ENCODE measurements at places on chromosomes 2 and 18.

GRCh38 chr18:44977856-44978255 lies 297.2 kb downstream of the SETBP1 start:
- no peak for DNase-seq

- no peak for DNase-seq
Observed at GRCh38 chr2:100518801-100519200, 44.0 kb upstream of the PDCL3 start.

DNA sequence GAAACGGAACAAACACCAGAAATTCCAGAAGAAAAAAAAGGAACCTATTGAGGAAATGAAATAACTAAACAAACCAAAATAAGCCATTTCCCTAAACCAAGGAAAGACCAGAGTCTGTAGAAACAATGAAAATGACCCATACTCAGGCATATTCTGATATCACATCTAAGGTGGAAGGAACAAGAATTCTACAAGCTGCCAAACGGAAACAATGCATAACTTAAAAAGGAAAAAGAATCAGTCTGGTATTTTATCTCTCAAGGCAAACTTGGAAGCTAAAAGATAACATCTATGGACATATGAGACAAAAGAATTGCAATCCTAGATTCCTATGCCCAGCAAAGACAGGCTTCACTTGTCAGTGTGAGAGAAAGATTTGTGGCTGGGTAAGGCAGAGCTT lies 326.2 kb downstream of the PDE11A start:
- DNase-seq, result no peak

DNA sequence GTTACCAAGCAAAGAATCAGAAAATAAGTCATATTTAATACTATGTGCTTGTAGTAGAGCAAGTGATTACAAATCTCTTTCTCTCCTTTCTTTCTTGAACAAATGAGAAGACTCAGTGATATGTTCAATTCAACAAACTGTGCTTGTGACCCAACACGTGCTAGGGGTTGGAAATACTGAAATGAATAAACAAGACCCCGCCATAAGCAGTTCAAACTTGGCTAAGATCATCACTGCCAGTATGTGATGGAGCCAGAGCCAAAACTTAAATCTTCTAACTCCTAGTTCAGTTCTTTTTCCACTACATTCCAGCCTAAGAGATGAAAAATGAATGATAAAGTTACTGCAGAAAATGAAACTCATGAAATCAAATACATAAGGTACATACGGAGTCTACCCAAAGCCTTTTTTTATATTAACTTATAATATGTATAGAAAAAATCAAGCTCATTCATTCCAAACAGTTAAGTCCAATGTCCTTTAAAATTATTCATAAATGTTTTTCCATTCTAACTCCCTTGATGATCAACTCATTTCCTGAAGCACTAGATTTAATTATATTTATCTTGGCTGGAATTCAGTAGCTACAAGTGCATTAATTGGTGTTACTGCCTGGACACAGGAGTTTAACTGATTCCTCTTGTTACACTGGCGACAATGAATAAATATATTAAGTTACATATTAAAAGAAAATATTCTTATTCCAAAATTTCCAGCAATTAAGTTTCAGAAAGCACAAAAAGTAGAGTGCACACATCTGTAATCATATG lies 36.0 kb downstream of the GALNT3 start:
- DNase-seq, result no peak

DNA sequence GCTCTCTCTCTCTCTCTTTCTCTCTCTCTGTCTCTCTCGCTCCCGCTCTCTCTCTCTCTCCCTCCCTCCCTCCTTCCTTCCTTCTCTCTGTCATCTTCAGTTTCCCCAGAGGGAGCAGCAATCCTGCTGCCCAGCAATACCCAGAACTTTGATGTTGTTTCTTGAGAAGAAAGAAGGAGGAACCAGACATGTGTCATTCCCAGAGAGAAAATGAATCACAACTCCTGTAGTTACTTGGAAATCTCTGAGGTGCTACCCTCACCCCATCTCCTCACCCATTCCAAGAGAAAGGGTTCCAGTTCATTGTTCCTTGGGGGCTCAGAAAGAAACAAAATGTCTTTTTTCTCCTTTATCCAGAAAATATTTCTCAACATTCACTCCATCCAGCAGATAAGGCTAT lies 449.1 kb downstream of the TNS1 start:
- DNase-seq, result no peak

- no peak for DNase-seq
Observed at GRCh38 chr2:17571681-17572080, 31.2 kb downstream of the VSNL1 start.

- DNase-seq, result no peak
Observed at GRCh38 chr2:29607038-29607420, 314.4 kb downstream of the ALK start.

DNA sequence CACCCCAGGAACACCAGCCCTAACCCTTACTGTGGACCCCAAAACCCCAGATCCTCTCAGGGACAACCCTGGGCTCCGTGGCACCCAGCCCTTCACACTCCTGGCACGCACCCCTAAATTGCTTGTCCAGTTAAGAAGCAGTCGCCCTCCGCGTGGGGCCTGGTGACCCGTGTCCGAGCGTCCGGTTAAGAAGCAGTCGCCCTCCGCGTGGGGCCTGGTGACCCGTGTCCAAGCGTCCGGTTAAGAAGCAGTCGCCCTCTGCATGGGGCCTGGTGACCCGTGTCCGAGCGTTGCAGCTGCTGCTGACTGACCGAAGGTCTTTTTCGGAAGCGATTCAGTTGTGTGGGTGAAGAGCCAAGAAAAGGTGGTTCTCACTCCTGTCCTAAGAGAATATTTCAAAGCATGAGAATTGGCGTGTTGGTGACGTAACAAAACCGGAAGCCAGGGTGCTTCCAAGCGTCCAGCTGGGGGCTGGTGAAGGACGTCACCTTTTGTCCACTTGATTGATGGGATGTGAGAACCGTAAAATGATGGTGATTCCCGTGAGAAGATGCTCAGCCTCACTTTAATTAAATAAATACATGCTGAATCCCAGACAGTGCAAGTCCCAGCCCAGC lies 70.5 kb downstream of the KCNG2 start:
- DNase-seq, result no peak

- no peak for DNase-seq
Observed at GRCh38 chr18:61833387-61833786, 59.4 kb downstream of the RNF152 start.

- no peak for DNase-seq
Observed at GRCh38 chr18:76993573-76993972, 139.0 kb downstream of the MBP start.

- DNase-seq, result no peak
Observed at GRCh38 chr18:10838553-10838952, 310.8 kb downstream of the PIEZO2 start.

GRCh38 chr2:101899871-101900270 lies 91.9 kb upstream of the IL1R2 start:
- DNase-seq, result no peak

GRCh38 chr18:65835881-65836280 lies 85.1 kb downstream of the CDH7 start:
- DNase-seq, result no peak

DNA sequence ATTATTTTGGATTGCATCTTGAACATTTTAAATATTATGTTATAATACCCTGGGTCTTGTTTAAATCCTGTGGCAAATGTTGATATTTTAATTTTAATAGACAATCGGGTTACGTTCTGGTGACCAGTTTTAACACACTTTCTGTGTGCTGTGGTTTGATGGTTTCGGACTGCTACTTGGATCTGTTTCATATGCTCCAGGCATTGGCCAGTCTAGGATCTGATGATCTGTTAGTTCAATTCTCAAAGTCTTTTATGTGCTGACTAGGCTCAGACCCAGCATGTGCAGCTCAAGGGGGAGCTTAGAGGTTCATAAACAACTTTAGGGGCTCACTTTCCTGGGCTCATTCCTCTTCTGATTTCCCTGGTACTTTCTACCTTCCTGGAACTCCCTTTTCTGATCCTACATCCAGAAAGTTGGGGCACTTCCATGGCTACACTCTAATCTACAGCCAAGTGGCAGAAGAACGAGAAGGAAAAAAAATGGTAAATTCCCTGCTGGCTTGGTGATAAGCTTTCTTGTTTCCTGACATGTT lies 5.0 kb upstream of the ZBTB14 start:
- DNase-seq, result no peak

DNA sequence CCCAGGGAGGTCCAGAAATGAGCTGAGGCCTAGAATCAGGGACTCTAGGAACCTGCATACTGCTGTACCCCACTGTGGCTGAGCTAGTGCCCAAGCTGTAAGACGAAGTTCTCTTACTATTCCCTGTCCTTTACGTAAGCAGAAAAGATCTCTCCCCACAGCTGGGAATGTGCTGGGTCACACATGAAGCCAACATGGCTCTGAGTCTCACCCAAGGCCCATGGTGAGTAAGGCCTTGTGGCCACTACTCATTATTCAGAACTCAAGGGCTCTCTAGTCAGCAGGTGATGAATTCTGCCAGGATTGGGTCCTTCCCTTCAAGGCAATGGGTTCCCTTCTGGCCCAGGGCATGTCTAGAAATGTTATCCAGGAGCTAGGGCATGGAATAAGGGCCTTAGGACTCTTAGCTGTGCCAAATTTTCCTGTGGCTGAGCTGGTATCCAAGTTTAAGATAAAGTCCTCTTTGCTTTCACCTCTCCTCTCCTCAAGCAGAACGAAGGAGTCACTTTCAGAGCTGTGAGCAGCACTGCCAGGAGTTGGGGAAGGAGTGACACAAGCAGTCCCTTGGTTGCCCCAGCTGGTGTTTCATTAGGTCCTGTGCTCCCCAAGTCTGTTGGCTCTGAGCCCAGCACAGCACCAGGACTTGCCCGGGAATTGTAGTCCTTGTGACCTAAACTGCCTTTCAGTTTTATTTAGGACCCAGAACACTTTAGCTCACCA lies 707.6 kb downstream of the SLC4A3 start:
- no peak for DNase-seq

- DNase-seq, result no peak
Observed at GRCh38 chr2:20623241-20623640, 27.7 kb downstream of the HS1BP3 start.

GRCh38 chr2:75512455-75513212 lies 48.1 kb downstream of the EVA1A start:
- DNase-seq, result no peak

DNA sequence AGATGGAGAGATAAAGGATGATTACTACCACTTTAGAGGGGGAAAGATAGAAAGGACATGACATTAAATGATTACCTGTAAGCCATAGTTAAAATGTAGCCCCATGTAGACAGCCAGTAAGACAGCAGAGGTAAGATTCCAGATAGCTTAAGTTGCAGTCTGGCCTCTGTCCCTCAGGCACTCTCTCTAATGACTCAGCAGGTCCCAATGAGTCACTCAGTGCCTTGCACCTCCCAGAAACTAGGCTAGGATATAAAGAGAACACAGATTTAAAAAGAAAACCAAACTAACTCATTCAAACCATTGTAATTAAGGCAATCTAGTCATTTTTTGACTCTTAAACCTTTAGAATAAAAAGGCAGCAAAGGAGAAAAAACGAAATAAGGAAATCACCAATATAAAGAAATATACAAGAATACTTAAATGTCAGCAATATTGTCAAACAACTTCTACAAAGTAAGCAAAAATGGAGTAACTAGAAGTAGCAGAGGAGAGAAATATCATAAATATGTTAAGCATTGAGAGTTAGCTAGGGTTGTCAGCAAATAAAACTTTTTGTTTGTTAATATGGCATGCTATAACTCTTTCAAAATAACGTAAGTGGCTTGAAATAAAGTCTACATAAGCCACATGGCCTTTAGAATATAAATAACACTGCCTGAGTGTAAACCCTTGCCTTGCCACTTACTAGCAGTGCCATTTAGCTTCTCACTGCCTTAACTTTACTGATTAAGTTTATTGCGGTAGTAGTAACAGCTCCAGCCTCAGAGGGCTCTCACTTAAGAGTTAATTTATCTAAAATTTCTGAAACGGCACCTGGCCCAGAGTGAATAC lies 48.5 kb downstream of the SOCS6 start:
- no peak for DNase-seq

GRCh38 chr2:218005486-218005885 lies 2.7 kb upstream of the TNS1 start:
- no peak for DNase-seq

DNA sequence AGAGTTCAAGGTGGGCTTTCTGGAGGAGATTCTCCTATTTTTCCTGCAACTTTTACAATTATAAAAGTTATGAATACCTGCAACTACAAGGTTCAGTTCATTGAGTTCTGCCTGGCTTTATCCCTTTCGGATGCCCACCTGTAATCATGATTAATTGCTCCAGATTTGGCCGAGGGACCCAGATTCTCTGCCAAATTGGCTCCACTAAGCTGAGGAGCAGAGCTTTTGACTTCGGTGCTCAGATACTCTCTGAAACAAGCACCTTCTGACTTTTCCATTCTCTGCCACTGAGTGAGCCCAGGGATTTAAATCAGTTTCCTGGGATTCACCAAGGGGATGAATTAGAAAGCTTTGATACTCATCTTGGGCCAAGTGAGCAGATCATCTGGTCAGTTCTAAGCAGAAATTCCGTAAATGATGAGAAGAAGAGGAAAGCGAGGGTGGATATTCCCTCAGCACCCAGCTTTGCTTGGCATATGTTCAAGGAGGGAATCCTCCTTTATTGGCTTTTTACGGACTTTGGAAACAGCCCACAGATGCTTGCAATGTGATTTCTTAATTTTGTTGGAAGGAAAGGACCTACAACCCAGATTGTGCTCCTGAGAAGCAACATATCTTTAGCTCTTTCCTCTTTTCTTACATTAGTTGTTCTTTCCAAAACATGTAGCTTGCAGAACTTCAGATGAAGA lies 179.2 kb downstream of the SETBP1 start:
- DNase-seq, result no peak

GRCh38 chr2:134842930-134843490 lies 4.6 kb downstream of the ACMSD start:
- no peak for DNase-seq

DNA sequence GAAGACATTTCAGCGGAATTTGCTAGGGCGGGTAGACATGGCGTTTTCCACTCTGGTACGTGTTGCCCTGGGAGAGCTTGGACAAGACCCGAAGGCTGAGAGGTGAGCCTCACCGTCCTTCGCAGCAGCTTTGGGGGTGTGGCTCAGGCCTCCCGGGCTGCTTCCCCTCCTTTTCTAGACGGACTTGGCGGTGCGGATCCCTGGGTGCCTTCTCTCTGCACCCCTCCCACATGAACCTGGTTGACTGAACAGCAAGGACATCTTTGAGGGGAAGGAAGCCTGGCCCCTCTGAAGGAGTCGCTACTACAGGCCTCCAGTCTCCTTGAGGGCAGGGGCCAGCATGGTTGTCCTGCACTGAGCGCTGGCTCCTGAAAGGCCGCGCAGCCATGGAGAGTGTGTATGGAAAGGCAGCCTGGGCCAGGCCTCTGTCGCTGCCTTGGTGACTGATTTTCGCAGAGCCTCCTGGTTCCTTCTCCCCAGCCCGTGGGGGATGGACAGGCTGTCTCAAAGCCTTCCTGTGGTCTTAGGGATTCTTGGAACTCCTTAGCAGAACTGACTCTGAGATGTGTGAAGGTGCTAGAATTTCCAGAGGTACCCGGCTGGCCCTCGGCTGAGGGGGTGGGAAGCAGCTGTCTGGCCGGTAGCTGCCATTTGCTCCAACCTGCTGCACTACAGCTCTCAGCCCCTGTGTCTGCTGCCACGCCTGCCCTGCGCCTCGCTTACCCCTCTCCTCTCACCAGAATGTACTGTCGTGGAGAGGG lies 9.9 kb downstream of the CNNM4 start:
- no peak for DNase-seq

GRCh38 chr2:152635635-152636298 lies 81.5 kb downstream of the PRPF40A start:
- peak; percentile 71 for DNase-seq

Measured in activated CD4-positive, alpha-beta T cell treated with anti-CD3 and anti-CD28 coated beads, Interleukin-2, amount 50 U/mL, for 48 hours (primary cell).